Muscle of leg (tissue), 16 donors: ENCODE measurements at places on chromosomes 12 and 14. TPM values are rescaled to one million over a fixed set of nuclear protein-coding genes. Genes with fewer than 3 reads are reported as not detected.

GRCh38 chr12:115440438-115440837 lies 756.5 kb upstream of the TBX3 start:
- peak; percentile 21 for DNase-seq
- H3K4me3 ChIP-seq = no peak overlapping the region
- H3K27ac ChIP-seq = no peak overlapping the region
- H3K27me3 ChIP-seq = peaks cover 3% of the 10 kb centered on the region
- peaks cover 5% of the 10 kb centered on the region for H3K4me1 ChIP-seq

DNA sequence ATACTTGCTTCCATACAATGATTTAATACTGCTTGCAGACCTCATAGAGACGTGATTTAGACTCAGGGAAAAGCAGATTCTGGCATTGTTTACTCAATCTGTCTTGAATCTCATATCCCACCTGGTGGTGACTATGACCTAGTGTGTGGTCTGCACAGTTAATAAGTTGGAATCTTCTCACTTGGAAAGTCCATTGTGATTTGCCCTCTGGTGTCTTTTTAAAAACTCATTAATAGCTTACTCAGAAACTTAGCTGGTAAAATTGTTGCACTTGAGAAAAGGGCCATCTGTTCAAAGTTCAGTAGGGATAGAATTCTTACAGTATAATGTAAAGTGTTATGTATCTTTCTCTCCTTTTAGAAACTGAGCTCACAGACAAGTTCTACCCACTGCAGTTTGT lies 106.0 kb downstream of the PELI2 start:
- no peak overlapping the region for H3K4me3 ChIP-seq
- peaks cover 12% of the 10 kb centered on the region for H3K4me1 ChIP-seq
- no peaks in the 10 kb centered on the region for H3K27me3 ChIP-seq

DNA sequence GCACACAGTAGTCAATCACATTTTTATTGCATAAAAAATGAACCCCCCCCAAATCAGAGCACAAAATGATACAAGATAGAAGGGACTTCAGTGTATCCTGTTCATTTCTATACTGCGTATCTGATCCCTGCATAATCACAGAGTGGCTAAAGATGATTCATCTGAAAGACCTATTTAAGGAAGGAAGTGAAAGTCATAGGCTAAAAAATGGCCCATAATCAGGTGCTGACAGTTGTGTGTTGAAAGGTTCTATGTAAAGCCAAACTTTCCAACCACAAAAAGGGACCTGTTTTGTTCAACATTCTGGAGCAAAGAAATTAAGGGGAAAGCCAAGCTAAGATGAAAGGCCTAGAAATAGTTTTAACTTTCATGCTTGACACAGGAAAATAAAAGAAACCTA lies 147.8 kb upstream of the ATP2B1 start:
- H3K4me1 ChIP-seq = no peaks in the 10 kb centered on the region
- no peaks in the 10 kb centered on the region for H3K27me3 ChIP-seq
- H3K4me3 ChIP-seq = no peak overlapping the region
- H3K36me3 ChIP-seq = no peaks in the 10 kb centered on the region
- H3K27ac ChIP-seq = no peak overlapping the region

- H3K4me1 ChIP-seq = no peaks in the 10 kb centered on the region
- no peaks in the 10 kb centered on the region for H3K36me3 ChIP-seq
- no peak for DNase-seq
- no peak overlapping the region for H3K4me3 ChIP-seq
- H3K27me3 ChIP-seq = peaks cover 22% of the 10 kb centered on the region
Observed at GRCh38 chr14:74418031-74418430, 8.0 kb downstream of the SYNDIG1L start.

DNA sequence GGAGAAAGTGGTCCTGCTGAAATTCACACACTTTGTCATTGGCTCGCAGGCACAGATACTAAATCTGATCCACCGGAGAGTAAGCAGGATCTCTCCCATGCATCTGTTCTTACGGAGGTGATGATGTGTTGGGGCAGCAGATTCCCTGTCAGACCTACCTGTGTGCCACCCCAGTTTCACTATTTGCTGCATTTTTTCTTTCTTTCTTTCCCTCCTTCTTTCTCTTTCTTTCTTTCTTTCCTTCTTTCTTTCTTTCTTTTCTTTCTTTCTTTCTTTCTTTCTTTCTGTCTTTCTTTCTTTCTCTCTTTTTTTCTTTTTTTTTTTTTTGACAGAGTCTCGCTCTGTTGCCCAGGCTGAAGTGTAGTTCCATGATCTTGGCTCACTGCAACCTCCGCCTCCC lies 37.4 kb downstream of the WSCD2 start:
- peaks cover 8% of the 10 kb centered on the region for H3K27me3 ChIP-seq
- no peak for DNase-seq
- no peaks in the 10 kb centered on the region for H3K36me3 ChIP-seq
- no peak overlapping the region for H3K27ac ChIP-seq
- H3K4me1 ChIP-seq = no peaks in the 10 kb centered on the region

GRCh38 chr14:51963286-51963685 lies 26.1 kb upstream of the RTRAF start:
- no peaks in the 10 kb centered on the region for H3K27me3 ChIP-seq
- H3K36me3 ChIP-seq = peaks cover 7% of the 10 kb centered on the region
- no peaks in the 10 kb centered on the region for H3K4me1 ChIP-seq
- peak overlapping the region; percentile 14 for H3K4me3 ChIP-seq
- H3K27ac ChIP-seq = peak overlapping the region; percentile 80

- H3K27ac ChIP-seq = no peak overlapping the region
- no peak overlapping the region for H3K4me3 ChIP-seq
- no peaks in the 10 kb centered on the region for H3K27me3 ChIP-seq
- peaks cover 21% of the 10 kb centered on the region for H3K4me1 ChIP-seq
Observed at GRCh38 chr12:108650083-108650482, 16.4 kb upstream of the SELPLG start.

GRCh38 chr12:91817517-91817916 lies 328.1 kb downstream of the BTG1 start:
- peak; percentile 13 for DNase-seq
- H3K27ac ChIP-seq = no peak overlapping the region

DNA sequence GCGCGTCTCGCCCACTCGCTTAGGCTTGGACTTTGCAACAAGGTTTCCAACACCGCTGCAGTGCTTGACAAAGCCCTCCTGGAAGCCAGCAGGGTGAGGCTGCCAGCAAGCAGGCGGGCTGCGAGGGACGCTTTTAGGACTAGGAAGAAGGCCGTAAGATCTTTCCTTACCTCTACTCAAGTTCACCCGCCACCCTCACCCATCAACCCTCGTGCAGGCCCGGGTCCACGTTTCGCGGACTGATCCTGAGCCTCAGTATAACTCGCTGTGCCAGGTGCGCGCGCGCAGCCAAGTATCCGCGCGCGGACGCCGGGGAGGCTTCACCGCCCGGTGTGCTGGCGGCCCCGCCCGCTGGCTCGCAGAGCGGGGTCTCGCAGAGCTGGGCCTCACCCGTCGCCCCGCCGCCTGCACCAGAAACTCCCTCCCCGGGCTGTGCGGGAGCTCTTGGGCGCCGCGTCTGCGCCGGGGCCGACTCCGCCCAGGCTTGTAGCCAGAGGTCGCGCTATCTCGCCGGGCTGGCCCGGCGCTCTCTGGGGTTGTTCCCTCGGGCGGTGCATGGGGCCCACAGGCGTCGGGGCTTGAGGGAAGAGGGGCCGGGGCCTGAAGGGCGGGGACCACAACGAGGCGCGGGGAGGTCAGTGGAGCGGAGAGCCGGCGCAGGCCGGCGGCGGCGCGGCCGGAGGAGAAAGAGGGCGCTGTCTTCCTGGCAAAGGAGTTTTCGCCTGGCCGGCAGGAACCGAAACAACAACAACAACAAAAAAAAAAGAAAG lies 7.6 kb upstream of the SIX1 start:
- H3K4me1 ChIP-seq = peaks cover 51% of the 10 kb centered on the region
- H3K27me3 ChIP-seq = peaks cover 58% of the 10 kb centered on the region
- DNase-seq = peak; percentile 92
- H3K36me3 ChIP-seq = no peaks in the 10 kb centered on the region

DNA sequence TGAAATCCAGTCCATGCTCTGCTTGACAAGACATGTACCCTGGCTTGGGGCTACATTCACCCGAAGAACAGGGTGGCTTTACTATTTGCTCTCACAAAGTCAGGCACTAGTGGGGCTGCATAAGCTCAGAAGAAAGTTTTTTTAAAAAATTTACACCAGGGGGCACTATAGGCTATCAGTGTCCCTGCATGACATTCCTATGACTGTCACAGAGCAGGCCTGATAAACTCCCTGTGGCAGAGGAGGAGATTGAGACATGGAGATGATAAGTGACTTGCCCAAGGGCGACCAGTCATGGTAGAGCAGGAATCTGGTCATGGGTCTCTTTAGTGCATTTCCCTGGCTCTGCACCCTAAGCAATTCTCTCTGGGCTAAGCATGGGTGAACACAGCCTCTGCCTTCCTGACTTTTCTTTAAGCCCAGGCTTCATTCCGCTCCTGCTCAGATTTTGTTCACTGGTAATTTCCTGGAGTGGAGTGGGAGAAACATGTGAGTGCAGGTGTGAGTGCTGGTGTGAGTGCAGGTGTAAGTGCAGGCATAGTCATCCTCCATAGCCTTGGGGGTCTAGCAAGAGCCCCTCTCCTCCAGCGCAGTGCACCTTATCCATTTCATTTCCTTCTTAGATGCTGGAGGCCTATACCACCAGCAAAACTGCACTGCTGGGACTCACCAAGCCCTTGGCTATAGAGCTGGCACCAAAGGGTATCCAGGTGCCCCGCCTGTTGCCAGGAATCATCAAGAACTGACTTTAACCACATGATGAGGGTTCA lies 91.6 kb downstream of the DHRS2 start:
- H3K4me3 ChIP-seq = no peak overlapping the region
- H3K27me3 ChIP-seq = no peaks in the 10 kb centered on the region
- H3K4me1 ChIP-seq = no peaks in the 10 kb centered on the region
- peak; percentile 10 for DNase-seq

DNA sequence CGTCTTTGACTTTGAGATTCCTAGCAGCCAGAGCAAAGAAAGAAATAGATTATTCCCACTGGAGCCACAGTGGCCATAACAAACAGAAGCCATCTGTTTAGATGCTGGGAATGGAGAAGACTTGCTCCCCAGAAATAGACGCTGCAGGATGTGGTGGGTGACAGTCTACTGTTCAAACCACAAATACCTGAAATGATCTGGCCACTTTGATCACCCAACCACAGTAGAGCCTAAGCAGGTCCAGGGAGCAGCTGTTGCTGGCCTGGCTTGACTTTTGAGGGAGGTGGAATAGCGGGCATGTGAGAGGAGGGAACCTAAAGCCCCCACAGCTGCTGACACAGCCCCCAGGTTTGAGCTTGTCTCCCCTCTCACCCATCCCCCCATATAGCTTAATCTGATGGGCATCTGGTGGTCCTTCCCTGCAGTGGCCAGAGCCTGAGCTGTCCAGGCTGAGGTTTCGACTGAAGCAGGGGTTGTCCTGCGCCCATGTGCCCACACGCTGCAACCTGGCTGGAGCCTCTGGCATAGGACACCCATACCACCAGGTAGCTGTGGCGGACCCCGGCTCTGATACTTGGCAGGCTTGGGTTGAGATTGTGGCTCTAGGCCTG lies 38.7 kb downstream of the SH2B3 start:
- no peak overlapping the region for H3K4me3 ChIP-seq
- H3K4me1 ChIP-seq = peaks cover 56% of the 10 kb centered on the region
- DNase-seq = no peak
- H3K36me3 ChIP-seq = peaks cover 71% of the 10 kb centered on the region

- H3K27ac ChIP-seq = no peak overlapping the region
- H3K36me3 ChIP-seq = no peaks in the 10 kb centered on the region
- no peak overlapping the region for H3K4me3 ChIP-seq
- H3K27me3 ChIP-seq = no peaks in the 10 kb centered on the region
- no peaks in the 10 kb centered on the region for H3K4me1 ChIP-seq
Observed at GRCh38 chr14:23415821-23416778, 8.0 kb upstream of the MYH6 start.

- H3K36me3 ChIP-seq = no peaks in the 10 kb centered on the region
- H3K27me3 ChIP-seq = no peaks in the 10 kb centered on the region
- peaks cover 9% of the 10 kb centered on the region for H3K4me1 ChIP-seq
- H3K27ac ChIP-seq = peak overlapping the region; percentile 29
Observed at GRCh38 chr12:95204141-95204866, 13.0 kb downstream of the FGD6 start.

DNA sequence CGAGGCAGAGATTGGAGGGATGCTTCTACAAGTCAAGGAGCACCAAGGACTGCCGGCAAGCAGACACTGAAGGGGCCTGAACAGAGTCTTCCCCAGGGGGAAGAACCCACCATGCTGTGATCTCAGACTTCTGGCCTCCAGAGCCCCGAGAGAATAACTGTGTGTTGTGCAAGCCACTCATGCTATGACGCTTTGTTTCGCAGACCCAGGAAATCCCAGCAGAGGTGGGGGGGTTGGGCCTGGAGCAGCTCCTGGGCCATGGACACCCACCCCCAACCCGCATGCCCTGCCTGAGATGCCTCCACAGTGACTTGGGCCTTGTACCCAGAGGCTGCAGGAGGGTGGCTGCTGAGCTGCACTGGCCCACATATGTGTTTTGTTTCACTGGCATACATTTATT lies 31.2 kb downstream of the ARL6IP4 start:
- no peak overlapping the region for H3K27ac ChIP-seq
- no peaks in the 10 kb centered on the region for H3K4me1 ChIP-seq
- no peak for DNase-seq
- H3K36me3 ChIP-seq = peaks cover 4% of the 10 kb centered on the region

- H3K4me1 ChIP-seq = no peaks in the 10 kb centered on the region
- no peaks in the 10 kb centered on the region for H3K36me3 ChIP-seq
- no peak overlapping the region for H3K27ac ChIP-seq
Observed at GRCh38 chr12:40314927-40315326, 90.1 kb downstream of the LRRK2 start.

DNA sequence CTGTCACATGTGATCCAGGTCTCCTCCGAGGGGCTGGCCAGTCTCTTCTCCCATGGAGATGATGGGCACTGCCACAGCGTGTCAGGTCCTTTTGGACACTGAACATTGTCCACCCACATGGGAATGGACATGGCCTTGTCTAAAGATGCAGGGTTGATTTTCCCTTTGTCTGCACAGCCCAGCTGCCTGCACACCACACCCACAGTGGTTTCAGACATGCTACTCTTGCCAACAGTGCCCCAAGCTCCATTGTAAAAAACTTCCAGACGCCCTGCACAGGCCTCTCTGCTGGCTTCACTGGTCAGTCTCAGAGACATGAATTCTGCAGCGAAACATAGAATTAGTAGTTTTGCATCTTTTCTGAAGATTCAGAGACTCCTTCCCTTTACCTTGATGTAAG lies 18.5 kb downstream of the CD163 start:
- no peaks in the 10 kb centered on the region for H3K4me1 ChIP-seq
- H3K27ac ChIP-seq = no peak overlapping the region
- no peak for DNase-seq
- H3K27me3 ChIP-seq = no peaks in the 10 kb centered on the region
- no peak overlapping the region for H3K4me3 ChIP-seq

DNA sequence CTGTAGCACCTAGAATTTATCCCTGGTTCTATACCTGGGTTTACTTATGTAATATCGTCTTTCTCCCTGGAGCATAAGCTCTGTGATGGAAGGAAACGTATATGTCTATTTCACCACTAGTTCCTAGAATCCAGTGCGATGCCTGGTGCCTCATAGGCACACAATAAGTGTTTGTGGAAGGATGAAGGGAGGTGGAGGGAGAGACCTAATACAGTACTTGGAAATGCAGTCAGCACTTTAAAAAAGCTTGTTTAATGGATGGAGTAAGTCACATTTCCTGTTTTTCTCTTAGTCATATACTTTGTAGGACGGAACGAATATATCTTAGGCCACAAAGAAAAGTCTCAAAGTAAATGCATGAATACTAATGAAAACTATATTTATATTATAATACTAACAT lies 186.5 kb upstream of the HMGA2 start:
- DNase-seq = no peak
- no peak overlapping the region for H3K27ac ChIP-seq
- no peaks in the 10 kb centered on the region for H3K4me1 ChIP-seq
- no peak overlapping the region for H3K4me3 ChIP-seq

TRHDE gene
- 2.3 TPM for total RNA-seq

DUSP16 gene
- 18.2 TPM for total RNA-seq

TTC9 gene
- total RNA-seq = 4.4 TPM

TAS2R31 gene
- 5.5 TPM for total RNA-seq

GLIPR1L1 gene
- total RNA-seq = not detected

PTPRB gene
- total RNA-seq = 20.8 TPM

STYK1 gene
- total RNA-seq = not detected

SLC15A4 gene
- 16.8 TPM for total RNA-seq

FAM181A gene
- not detected for total RNA-seq

CLEC2B gene
- 4.4 TPM for total RNA-seq
